T-helper 17 cell (primary cell): ENCODE measurements at places on chromosomes 5 and 9.

DNA sequence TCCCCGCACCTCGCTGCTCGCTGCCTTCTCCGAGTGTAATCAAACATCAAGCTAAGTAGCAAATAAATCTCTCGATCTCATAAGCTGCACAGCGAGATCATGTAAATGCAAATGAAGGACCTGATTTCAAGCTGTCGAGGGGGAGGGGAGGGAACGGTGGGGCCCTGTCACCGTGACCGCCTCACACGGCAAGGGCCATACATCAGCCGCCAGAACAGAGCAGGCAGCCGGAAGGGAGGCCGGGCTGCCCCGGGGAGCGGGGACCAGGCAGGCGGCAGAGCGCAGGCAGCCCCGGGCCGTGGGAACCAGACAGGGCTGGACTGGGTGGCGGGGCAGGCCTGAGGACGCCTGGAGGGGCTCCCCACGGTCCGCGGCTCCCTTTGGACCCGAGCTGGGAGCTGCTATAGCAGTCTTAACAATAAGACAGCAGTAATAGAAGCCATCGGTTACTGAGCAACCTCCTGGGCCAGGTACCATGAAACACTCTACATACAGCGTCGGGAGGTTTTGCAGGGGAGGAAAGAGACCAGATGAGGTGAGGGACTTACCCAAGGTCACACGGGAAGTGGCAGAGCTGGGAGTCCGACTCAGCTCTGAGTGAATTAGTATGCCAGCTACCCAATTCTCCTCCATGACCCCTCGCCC, 76.8 kb downstream of the CFAP77 start:
- peak; percentile 27 for DNase-seq

- no peak for DNase-seq
Measured at GRCh38 chr9:35501946-35502345, 12.0 kb downstream of the RUSC2 start.

- no peak for DNase-seq
Measured at GRCh38 chr9:137128158-137128861, 10.6 kb upstream of the GRIN1 start.

DNA sequence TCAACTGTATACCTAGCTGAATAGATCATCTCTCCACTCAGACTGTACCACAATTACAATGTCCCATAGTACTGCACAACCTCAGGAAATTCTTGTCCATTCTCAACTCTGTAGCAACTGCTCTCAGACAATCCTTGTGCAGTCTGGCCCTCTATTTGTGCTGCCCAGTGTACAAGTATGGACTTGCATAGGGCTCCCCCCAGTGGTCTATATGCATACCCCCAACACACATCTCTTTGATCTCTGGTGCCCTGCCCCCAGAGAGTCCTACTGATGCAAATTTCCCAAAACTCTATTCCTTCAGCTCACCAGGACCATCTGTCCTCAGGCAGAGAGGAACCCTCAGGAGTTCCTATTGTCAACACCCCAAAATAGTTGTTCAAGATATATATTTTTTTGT, 205.3 kb downstream of the SLCO4C1 start:
- DNase-seq = no peak

DNA sequence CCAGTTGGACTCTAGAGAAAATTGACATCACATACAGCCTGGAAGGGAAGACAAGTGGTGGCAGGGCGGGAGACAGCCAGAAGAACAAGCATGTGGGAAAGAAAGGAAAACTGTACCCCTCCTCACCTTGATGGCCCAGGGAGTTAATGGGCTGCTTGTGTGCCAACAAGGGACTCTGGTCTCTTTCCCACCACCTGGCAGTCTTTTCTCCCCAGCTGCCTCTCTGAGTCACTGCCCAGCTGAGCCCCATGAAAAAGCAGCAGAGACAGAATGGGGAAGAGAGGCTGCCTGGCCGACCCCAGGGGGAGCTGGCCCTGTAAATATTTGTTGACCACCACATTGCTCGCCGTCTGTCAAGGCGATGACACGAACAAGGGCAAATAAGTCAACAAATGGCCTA, 359.4 kb downstream of the ENC1 start:
- DNase-seq = no peak

DNA sequence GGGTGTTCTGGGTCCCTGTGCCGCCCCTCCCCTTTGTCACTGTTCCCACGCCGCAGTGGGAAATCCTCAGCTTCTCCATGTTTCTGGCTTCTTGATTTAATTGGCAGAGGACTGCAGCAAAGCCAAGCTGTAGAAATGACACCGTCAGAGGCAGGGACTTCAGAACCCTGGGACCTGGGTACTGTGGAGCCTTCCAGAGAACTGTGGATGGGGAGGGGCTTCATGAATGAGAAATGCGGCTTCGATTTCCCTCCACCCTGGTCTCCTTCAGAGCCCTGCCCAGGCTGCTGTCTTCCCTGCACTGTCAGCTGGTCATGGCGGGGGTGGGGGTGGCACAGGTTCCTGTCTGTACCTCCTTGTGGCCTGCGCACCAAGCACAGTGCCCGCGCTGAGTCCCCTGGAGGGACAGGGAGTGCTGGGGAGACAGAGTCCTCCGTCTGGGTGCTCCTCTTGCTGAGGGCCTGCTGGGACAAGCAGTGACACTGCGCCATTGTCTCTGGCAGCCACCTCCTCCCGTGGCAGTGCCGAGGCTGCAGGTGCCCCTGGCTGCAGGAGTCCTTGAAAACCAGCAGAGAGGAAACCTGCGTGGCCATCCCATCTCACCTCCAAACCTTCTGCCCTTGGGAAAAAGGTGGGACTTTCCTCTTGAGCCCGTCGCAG, 47.2 kb downstream of the COL5A1 start:
- no peak for DNase-seq
